ENCODE measurements at places on chromosomes 6 and 20. TPM values are rescaled to one million over a fixed set of nuclear protein-coding genes. Genes with fewer than 3 reads are reported as not detected.

Gene DYNLT2
- 1.1 TPM for total RNA-seq

Gene OPRL1
- total RNA-seq, result 1.4 TPM

Gene UBE2V1
- 58.1 TPM for total RNA-seq

Gene ACSS1
- 2.0 TPM for total RNA-seq

Gene LCA5
- 3.7 TPM for total RNA-seq

Gene PHACTR3
- not detected for total RNA-seq

Gene REM1
- total RNA-seq, result 1.7 TPM

Gene ADGRB3
- total RNA-seq, result 1.4 TPM

Gene UTRN
- 172 TPM for total RNA-seq

Gene TCF21
- total RNA-seq, result 2.1 TPM

Gene PNPLA1
- total RNA-seq, result not detected

Gene ASIP
- total RNA-seq, result not detected

Gene ENPP4
- 21.3 TPM for total RNA-seq

Gene PACRG
- 0.12 TPM for total RNA-seq

Gene CYB5R4
- 1.8 TPM for total RNA-seq

Gene MRS2
- total RNA-seq, result 13.1 TPM

Gene XKR7
- total RNA-seq, result not detected

Gene ZNF311
- 1.3 TPM for total RNA-seq

Gene RIPPLY2
- total RNA-seq, result not detected

Gene MARCKS
- total RNA-seq, result 74.2 TPM

Gene MUC21
- not detected for total RNA-seq

Gene TRAPPC3L
- total RNA-seq, result 0.13 TPM

Gene ARFGEF3
- 0.25 TPM for total RNA-seq

Gene SLC22A16
- not detected for total RNA-seq

Gene SLC2A4RG
- total RNA-seq, result 19.3 TPM

Gene HLA-DOA
- total RNA-seq, result not detected

Gene KCNB1
- total RNA-seq, result under 0.01 TPM

Gene OLIG3
- 0.06 TPM for total RNA-seq

Gene KCNQ2
- not detected for total RNA-seq

Measured in aortic smooth muscle cell (primary cell).